ENCODE measurements at places on chromosomes 16 and 17.

DNA sequence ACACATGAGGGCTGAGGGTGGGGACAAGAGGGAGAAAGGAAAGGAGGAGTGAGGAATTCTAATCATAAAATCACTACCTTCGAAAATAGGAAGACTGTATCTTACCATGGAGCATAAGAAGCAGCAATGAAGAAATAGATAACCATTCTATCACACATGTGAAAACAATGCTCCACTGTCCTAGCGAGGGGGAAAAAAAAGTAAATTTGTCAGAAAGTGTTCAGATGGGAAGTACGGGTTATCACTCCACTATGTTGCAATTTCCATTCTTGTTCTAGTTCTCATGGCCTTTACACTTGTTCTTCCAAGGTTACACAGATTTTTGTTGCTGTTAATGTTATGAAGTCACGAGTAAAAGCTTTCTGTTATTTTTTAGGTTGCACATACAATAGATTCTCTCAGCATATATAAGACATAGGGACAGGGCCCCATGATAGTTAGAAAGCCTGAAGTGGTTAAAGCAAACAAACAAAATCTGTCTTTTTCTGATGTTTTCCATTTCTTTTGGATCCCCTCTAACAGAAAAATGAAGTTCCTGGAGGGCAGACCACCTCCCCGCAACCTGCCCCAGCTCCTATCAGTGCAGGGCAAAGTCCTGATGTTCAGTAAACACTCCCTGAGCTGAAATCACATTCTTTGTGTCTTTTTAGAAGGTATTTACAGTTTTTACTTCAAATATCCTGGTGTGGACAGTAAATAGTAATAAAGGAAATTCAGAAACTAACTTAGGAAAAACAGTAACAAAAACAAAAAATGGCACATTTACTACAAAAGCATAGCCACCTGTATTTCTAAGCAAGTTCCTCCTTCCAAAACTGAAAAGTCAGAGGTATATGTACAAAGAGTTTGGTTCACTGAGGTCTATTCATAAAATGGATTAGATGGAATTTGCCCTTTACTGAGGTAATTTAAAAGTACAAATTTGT is 13.7 kb downstream of the MMD start:
- no peak for DNase-seq

GRCh38 chr17:73820686-73821448 is 176.6 kb upstream of the SDK2 start:
- no peak for DNase-seq

DNA sequence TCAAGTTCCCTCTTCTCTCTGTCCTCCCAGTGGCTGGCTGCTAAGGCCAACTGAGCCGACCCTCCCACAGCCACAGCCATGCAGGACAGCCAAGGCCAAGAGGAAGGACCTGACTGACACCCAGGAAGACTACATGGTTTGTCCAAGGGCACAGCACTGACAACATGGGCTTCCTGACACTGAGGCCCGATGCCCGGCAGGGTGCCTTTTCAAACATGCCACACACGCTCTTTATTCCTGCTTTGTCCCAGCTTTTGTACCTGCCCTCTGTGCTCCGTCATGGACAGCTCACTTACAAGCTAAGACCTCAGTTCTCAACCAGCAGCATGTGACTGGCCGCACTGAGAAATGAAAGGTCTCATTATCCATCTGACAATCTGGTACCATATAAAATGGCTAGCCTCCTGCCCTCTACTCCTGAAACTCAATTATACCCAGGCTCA is 45.8 kb downstream of the TEX2 start:
- DNase-seq, result no peak

DNA sequence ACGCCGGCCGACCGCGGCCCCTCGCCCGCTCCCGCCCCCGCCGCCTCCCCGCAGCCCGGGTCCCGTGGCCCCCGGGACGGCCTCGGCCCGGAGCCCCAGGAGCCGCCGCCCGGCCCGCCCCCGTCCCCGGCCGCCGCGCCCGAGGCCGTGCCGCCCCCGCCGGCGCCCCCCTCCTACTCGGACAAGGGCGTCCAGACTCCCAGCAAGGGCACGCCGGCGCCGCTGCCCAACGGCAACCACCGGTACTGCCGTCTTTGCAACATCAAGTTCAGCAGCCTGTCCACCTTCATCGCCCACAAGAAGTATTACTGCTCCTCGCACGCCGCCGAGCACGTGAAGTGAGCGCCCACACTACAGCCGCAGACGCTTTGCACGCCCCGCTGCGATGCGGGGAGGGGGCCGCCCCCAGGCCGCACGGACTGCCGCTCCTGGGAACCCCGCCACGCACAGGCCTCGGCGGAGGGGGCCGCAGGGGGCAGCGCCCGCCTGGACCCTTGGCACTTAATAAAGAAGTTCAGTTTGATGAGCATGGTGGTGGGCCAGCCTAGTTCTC is 35.5 kb upstream of the ZC3H18 start:
- no peak for DNase-seq

- no peak for DNase-seq
Measured at GRCh38 chr17:72683506-72684404, 408.7 kb downstream of the SLC39A11 start.

GRCh38 chr17:67178555-67178954 is 66.4 kb downstream of the HELZ start:
- DNase-seq, result no peak

DNA sequence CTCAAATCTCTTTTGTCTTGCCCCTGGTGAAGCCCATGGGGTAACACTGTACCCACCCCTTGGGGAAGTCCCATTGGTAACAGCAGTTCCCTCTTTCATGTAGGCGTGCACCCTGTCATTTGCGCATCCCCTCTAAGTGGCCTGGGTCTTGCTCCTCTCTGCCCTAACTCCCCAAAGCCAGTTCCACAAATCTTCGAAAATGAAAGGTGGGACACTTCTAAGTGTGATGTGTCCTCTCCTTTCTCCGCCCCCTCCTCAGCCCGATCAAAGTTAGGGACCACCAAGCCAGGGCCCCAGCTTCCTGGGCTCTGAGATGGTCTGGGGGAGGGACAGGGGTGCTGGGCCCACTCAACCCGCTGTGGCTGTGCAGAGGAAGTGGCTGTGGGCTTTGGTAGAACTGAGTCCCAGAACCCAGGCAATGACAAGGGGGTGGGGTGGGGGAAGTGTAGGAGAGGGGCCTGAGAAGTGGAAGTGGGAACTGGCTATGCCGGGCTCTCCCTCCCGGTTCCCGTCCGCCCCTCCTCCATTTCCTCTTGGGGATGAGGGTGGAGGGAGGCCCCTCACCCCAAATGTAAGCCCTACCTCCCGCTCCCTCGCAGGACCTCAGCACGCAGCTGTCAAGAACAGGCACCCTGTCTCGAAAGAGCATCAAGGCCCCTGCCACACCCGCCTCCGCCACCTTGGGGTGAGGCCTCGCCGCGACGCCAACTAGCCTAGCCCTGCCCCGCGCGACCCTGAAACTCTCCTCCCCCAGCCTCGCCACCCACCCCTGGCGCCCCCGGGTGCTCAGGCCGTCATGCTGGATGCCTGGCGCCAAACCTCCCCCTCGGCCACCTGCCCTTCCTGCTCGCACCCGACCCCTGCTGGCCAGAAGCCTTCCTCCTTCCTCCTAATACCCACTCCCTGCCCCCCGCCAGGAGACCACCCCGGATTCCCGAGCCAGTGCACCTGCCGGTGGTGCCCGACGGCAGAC is 8.7 kb downstream of the ABI3 start:
- DNase-seq, result peak; percentile 46

DNA sequence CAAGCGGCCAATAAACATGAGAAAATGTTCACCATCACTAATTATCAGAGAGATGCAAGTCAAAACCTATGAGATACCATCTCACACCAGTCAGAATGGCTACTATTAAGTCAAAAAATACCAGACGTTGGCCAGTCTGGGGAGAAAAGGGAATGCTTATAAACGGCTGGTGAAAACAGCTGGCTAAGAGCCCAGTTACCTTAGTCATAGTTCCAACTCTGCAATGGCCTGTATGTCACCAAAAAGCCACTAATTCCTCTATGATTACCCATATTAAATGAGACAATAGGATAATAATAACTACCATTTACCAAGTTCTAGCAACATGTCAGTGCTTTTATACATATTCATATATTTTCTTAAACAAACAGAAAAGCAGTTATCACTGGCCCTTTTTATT is 42.9 kb upstream of the CDRT4 start:
- DNase-seq, result no peak

- DNase-seq, result no peak
Measured at GRCh38 chr16:12449374-12449773, 354.3 kb downstream of the CPPED1 start.

- DNase-seq, result no peak
Measured at GRCh38 chr16:69406780-69407331, 17.6 kb upstream of the CYB5B start.

- DNase-seq, result peak; percentile 54
Measured at GRCh38 chr17:19753051-19753509, 5.0 kb upstream of the ALDH3A1 start.

- DNase-seq, result no peak
Measured at GRCh38 chr17:35210741-35211140, 16.5 kb upstream of the SLC35G3 start.

DNA sequence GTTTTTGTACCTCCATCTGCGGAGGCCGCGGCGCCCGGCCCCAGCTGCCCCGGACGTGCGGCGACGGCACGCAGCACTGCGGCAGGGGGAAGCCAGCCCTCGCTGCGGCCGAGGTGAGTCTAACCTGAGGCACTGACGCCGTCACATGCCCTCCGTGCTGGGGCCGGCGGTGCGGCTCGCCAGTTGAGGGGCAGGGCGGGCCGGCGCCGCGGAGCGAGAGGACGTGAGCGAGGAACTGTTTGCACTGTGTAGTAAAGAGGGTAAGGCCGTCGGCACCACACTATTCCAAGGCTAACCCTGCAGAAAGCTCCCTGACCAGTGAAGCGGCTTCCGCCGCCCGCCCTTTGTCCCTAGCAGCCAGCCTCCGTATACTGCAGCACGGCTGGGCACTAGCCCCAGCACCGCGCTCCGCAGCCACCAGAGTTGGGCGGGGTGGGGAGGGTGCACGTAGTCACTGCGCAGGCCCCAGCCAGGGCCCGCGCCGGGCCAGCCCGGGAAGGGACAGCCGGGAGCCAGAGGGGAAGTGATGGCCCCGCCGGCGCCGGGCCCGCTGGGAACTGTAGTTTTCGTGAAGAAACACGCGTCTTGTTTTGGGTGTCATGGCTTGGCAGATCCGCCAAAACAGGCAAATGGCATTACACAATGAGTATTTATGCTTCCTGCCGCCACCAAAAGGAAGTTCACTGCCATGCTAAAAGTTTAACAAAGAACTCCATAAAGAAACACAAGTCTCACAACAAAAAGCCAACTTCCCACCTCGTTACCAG is 580 bp upstream of the KANSL1 start:
- peak; percentile 90 for DNase-seq

- no peak for DNase-seq
Measured at GRCh38 chr17:57456622-57457021, 200.3 kb downstream of the MSI2 start.

GRCh38 chr17:73546114-73546513 is 98.1 kb downstream of the SDK2 start:
- no peak for DNase-seq

DNA sequence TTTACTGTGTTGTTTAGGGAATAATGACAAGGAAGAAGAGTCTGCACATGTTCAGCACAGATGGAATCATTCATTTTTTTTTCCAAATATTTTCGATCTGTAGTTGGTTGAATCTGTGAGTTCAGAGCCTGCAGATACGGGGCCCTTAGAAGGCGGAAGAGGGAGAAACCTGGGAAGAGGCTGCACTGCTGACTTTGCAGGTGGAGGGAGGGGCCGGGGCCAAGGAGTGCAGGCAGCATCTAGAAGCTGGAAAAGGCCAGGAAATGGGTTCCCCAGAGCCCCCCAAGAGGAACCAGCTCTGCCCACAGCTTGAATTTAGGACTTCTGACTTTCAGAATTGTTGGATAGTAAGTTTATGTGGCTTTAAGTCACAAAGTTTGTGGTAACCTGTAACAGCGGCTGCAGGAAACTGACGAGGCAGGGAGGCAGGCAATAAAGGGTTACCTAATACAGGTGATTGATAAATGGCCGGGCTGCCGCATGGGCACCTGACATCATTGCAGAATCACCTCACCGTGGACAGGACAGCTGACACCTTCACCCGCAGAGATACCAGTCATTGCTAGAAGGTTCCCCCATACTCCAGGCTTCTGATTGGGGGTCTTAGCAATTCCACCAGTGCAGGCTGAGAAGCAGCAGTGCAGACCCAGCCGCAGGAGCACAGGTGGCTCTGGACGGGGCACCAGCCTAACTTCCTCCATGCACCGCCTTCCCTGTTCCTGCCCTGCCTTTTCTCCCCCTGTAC is 181.3 kb downstream of the IRF8 start:
- DNase-seq, result no peak

- DNase-seq, result peak; percentile 12
Measured at GRCh38 chr16:30032083-30032819, 1.2 kb upstream of the TLCD3B start.

- DNase-seq, result no peak
Measured at GRCh38 chr17:3998436-3998835, 34.2 kb upstream of the ATP2A3 start.

Data from bone marrow (tissue), 2 donors.